HCT116 (cell line): ENCODE measurements at places on chromosomes 2 and 18.

- no peak for DNase-seq
Measured at GRCh38 chr2:77479895-77480294, 42.3 kb downstream of the LRRTM4 start.

- no peak for DNase-seq
Measured at GRCh38 chr18:12253027-12253426, 1.1 kb upstream of the CIDEA start.

- no peak for DNase-seq
Measured at GRCh38 chr2:216698293-216698692, 2.9 kb upstream of the IGFBP5 start.

DNA sequence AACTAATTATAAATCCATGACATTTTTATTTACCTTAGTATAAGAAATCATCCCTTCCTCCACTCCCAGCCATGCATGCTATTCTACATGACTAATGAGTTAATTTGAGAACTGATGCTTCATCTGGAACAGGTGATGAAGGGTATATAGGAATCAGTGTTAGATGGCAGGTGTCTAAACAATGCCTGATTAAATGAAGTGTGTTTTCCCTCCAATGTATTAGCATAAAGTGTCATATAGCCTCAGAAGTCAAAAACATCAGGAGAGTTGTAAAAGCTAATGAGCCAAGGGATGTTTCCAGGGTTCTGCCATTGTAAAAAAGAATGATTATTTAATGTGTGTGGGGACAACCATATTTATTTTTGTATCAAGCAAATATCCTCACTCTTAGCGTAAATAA, 913.8 kb downstream of the DCC start:
- DNase-seq: no peak

GRCh38 chr2:40432921-40433483, 18.9 kb downstream of the SLC8A1 start:
- DNase-seq: no peak

DNA sequence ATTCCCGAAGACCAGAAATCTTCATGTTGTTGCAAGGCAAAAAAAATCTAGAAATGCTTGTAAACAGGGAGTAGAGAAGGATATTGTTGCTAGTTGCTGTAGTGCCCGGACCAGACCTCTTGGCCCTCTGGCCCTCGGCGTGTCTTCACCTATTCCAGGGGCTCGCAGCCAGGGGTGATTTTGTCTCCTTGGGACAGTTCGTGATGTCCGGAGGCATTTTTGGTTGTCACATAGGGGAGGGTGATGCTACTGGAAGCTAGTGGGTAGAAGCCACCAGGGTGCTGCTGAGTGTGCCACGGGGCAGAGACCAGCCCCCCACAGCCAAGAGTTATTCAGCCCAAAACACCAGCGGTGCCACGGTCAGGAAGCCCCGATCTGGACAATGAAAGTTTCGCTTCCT, 230.7 kb downstream of the GBX2 start:
- no peak for DNase-seq

DNA sequence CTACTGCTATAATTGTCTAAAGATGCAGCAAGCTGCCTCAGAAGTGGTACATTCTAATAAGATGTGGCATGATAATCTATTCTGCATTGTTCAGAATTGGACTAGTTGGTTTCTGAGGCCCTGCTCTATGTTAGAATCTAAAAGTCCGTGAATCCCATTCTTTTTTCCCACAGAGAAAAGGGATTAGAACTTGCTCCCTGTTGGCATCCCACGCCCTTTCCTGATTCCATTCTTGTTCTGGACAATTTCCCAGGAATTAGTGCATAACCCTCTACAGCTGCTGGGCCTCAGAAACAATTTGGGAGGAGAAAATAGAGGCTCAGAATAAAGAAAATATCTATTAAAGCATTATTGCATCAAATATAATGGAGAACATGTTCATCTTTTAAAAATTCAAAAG, 282.7 kb downstream of the NRXN1 start:
- DNase-seq: no peak

DNA sequence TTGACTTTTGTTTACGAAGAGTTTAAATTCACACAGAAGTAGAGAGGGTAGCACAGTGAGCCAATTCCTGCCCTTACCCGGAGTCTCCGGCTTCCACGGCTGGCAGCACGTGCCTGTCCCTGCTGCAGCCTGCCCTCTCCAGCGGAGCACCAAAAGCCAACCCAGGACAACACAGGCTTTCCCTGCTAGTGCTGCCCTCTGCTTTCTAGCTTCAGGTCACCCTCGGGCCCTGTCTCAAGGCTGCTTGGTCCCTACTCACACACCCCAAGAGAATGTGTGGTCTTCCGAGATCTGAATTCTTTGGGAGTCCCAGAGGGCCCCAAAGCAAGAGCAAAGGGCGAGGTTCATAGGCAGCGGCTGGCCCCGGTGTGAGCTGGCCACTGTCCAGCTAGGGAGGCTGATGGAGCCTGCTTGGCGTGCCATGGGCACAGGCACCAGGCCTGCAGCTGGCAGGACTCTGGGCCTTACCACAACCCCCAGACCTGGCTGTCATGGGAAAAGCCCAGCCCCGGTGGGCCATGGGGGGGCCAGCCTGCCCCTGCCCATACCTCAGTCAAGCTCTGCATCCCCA, 7.0 kb upstream of the HS6ST1 start:
- DNase-seq: no peak

DNA sequence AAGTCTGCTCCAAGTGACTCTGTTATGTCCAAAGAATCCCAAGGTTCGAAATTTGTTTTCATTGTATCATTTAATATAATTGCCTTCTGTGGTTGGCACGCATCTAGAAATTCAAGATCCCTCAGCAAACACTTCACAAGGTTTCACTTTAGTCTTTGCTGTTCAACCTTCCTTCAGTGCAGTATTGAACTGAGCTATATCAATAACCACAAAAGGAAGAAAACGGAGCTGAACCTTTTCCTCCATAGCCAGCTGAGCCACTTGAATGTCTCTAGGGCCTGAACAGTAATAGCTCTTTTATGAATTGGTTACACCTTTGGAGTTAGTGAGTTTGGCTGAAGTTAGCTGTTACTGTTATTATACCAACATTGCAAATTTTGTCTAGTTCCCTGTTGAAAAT, 357.7 kb upstream of the HNRNPA3 start:
- DNase-seq: no peak

DNA sequence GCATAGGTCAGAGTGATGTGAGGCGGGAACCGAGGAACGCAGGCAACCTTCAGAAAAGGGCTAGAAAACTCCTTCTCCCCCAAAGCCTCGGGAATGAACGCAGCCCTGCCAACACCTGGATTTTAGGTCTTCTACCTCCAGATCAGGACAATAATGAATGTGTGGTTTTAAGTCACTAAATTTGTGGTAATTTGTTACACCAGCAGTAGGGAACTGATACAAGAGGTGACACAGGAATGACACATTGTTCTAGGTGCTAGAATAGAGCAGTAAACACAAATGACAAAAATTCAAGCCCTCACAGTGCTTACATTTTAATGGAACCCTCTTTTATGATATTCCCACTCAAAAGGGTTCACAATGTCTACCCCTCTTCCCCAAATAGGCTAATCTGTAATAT, 39.2 kb upstream of the EML4 start:
- no peak for DNase-seq

GRCh38 chr2:166573391-166573790, 79.3 kb upstream of the SCN7A start:
- DNase-seq: no peak

DNA sequence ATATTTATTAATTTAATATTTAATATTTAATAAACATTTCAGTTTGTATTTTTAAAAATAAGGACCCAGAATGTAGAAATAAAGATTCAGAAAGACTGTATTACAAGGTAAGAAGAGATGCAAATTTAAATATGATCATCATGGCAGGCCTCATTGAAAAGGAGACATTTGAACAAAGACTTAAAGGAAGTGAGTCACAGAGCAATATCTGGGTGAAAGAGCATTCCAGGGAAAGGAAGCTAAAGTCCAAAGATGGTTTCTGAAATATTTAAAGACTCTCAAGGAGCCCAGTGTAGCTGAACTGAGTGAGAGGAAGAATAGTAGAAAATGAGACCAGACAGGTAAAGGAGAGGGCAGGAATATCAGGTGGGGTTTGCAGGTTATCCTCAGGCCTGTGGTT, 5.9 kb downstream of the SCYGR4 start:
- DNase-seq: no peak

GRCh38 chr2:156864325-156864724, 393.2 kb upstream of the GALNT5 start:
- DNase-seq: no peak

- DNase-seq: no peak
Measured at GRCh38 chr2:165163761-165164160, 40.1 kb downstream of the SCN3A start.
